ENCODE measurements at places on chromosomes 7 and 10.

DNA sequence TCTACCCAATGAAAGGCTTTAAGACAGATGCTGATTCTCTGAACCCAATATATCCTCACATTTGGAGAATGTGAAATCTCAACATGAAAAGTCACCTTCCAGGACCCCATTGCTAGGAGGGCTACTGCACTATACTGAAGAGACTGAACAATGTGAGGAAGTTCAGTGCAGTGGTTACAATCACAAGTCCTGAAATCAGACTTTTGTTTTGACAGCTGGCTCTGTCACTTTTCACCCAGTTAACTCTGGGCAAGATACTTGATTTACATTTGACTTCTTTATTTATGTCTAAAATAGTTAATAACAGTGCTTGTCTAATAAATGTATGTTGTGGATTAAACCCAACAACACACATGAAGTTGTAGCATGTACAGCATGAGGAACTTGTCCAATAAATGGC, 14.8 kb upstream of the VWDE start:
- DNase-seq = no peak

DNA sequence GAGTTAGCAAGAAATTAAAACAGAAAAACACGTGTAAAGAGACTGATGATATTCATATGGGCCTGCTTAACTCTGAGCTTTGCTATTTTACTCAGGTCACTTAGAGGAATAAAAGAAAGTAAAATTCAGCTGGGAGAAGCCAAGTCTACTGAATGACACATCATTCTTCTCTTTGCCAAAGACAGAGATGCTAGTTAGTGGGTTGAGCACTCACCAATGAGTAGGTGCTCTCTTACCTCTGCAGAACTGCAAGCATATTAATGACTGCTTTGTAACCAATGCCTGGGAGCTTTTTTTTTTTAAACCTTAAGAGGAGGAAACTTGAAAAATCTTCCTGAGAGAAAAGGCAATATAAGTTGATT, 44.8 kb upstream of the BAMBI start:
- no peak for DNase-seq

GRCh38 chr7:97373736-97374135, 256.2 kb downstream of the SDHAF3 start:
- no peak for DNase-seq

- DNase-seq = no peak
Measured at GRCh38 chr7:156156734-156157408, 344.6 kb upstream of the SHH start.

- no peak for DNase-seq
Measured at GRCh38 chr10:29452546-29452945, 163.7 kb downstream of the LYZL1 start.
